ENCODE measurements at places on chromosomes 16 and 17.

DNA sequence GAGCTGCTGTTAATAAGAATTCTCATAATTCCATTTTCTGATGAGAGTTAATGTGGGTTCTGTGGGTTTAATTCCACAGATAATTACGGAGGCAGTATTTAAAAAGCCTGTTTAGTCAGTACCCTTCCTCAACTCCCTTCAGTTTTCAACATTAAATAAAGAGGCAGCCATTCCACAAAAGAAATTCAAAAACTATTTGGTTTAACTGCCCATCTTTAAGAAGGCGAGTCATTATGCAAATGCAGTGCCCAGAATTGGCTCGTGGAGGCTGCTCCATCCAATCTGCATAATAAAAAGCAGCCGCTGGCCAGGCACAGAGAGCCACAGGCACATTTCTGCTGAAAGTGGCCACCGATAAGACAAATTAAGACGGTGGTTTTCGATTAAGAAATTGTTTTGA lies 194.4 kb upstream of the TOX3 start:
- no peaks in the 10 kb centered on the region for H3K27me3 ChIP-seq
- no peak for DNase-seq
- H3K4me1 ChIP-seq = no peaks in the 10 kb centered on the region

- no peak overlapping the region for H3K27ac ChIP-seq
- H3K4me3 ChIP-seq = no peak overlapping the region
- no peaks in the 10 kb centered on the region for H3K27me3 ChIP-seq
- no peaks in the 10 kb centered on the region for H3K4me1 ChIP-seq
Measured at GRCh38 chr16:84498223-84498610, 6.2 kb downstream of the MEAK7 start.

GRCh38 chr17:76870377-76870714 lies 2.1 kb downstream of the MGAT5B start:
- H3K27ac ChIP-seq = no peak overlapping the region
- H3K27me3 ChIP-seq = peaks cover 11% of the 10 kb centered on the region
- H3K36me3 ChIP-seq = no peaks in the 10 kb centered on the region
- no peak for DNase-seq
- no peak overlapping the region for H3K4me3 ChIP-seq

GRCh38 chr17:5396612-5397011 lies 22.9 kb downstream of the NUP88 start:
- no peaks in the 10 kb centered on the region for H3K4me1 ChIP-seq
- no peak overlapping the region for H3K27ac ChIP-seq
- H3K27me3 ChIP-seq = no peaks in the 10 kb centered on the region

GRCh38 chr17:57107498-57108101 lies 22.6 kb downstream of the AKAP1 start:
- H3K27me3 ChIP-seq = no peaks in the 10 kb centered on the region
- no peak overlapping the region for H3K4me3 ChIP-seq
- peaks cover 31% of the 10 kb centered on the region for H3K4me1 ChIP-seq
- DNase-seq = peak; percentile 55
- no peaks in the 10 kb centered on the region for H3K36me3 ChIP-seq
- peak overlapping the region; percentile 87 for H3K27ac ChIP-seq

DNA sequence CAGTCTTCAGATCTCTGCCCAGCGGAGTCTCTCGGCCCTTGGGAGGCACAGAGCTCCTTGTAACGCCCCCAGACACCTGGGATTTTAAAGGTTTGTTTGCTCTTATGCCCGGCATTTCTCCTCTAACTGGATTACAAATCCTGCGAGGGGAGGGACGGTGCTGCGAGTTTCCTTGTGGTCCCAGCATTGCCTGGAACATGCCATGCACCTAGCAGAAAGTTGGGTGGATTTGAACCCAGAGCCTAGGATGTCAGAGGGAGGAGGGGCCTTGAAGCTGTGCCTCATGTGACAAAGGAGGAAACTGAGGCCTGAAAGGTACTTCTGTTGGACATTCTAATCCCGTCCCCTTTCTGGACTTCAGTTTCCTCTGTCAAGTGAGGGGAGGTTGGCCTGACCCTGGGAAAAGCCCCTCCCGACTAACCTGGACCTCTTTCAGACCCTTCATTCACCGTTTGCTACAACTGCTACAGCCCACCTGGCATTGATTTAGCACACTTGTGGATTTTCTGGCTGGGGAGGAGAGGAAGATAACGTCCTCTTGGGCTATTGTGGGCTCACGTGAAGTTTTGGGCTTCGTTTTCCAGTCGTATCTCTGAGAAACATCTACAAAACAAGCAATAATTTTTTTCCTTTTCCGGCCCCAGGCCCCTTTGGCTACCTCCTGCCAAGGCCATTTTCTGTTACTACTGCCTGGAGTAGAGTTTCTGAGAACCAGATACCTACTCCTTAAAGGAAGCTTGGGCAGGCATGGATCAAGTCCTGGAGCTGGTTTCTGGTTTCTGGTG lies 30.9 kb downstream of the MRC2 start:
- no peaks in the 10 kb centered on the region for H3K36me3 ChIP-seq
- DNase-seq = no peak
- H3K4me3 ChIP-seq = no peak overlapping the region
- peak overlapping the region; percentile 52 for H3K27ac ChIP-seq

GRCh38 chr16:89624777-89625761 lies 11.6 kb downstream of the DPEP1 start:
- H3K27me3 ChIP-seq = peaks cover 1% of the 10 kb centered on the region
- no peak for DNase-seq
- H3K4me1 ChIP-seq = no peaks in the 10 kb centered on the region
- no peaks in the 10 kb centered on the region for H3K36me3 ChIP-seq
- no peak overlapping the region for H3K4me3 ChIP-seq
- no peak overlapping the region for H3K27ac ChIP-seq

- no peak overlapping the region for H3K27ac ChIP-seq
- H3K27me3 ChIP-seq = no peaks in the 10 kb centered on the region
- no peak for DNase-seq
- H3K4me3 ChIP-seq = no peak overlapping the region
- H3K36me3 ChIP-seq = no peaks in the 10 kb centered on the region
Measured at GRCh38 chr16:78307824-78308528, 208.5 kb downstream of the WWOX start.

- no peak for DNase-seq
- H3K27me3 ChIP-seq = no peaks in the 10 kb centered on the region
Measured at GRCh38 chr17:65374966-65375365, 186.5 kb downstream of the AXIN2 start.

- peaks cover 10% of the 10 kb centered on the region for H3K4me1 ChIP-seq
- DNase-seq = peak; percentile 6
- H3K36me3 ChIP-seq = no peaks in the 10 kb centered on the region
- no peaks in the 10 kb centered on the region for H3K27me3 ChIP-seq
- no peak overlapping the region for H3K4me3 ChIP-seq
Measured at GRCh38 chr17:17079336-17079735, 37.1 kb downstream of the MPRIP start.

DNA sequence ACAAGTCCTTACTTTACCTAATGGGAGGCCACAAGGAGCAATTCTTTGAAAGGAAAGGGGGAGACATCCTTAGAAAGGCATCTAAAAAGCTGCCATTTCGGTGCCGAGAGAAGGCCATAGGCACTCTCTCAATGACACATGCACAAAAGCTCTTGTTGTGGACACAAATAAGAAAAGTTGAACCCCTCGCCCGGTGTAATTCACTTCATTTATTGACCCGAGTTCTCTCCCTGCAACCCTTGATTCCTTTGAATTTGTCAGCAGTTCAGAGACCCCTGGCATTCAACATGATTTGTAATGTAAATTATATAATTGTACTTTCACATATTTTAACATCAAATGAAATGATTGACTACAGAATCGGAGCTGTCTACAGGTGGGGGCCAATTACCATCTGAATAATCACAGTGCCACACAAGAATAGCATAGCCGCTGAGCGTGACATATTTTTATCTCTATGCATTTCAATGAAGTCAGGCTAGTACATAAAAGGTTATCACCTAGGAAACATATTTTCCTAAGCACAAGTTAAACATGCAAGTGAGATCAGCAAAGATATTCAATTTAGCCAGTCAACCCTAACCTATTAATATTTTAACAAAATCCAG lies 66.7 kb downstream of the IRX6 start:
- DNase-seq = no peak
- no peaks in the 10 kb centered on the region for H3K36me3 ChIP-seq
- no peak overlapping the region for H3K4me3 ChIP-seq
- no peaks in the 10 kb centered on the region for H3K27me3 ChIP-seq
- H3K4me1 ChIP-seq = no peaks in the 10 kb centered on the region
- no peak overlapping the region for H3K27ac ChIP-seq

DNA sequence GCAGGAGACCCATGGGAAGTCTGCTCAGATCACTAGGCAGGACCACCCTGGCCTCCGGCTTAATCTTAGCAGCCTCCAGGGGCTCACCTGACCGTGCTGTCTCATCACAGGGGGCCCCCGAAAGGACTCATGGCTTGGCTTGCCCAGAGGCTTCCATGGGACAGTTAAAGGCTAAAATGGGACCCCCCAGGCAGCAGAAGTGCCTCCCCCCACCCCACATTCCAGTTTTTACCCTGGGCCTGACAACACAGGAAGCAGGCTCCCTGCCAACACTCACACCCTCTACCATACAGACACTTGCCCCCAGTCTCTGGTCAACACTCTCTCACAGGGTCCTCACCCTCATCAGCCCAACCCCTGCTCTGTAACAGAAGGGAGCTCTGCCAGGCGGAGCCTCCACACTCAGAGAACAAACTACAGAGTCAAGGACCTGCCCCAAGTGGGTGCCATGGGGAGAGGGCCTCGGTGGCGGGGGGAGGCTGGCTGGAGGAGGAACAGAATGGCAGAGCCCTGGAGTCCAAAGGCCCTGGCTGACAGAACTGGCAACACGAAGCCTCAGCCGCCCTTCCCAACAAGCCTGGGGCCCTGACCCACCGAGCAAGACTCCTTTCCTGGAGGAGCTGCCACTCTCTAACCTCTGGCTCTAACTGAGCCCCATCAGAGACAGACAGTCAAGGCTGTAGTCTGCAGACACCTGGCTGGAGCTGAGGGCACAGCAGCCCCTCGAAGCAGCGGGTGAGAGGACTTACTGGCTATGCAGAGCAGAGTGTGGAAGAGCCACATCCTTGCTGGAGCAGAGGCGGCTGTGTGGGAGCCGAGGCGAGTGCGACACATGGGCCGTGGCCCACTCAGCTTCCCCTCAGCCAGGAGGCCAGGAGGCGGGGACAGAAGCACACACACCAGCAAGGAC lies at the start of gene ITGAE:
TSS of gene ITGAE (minus strand) at position 827 of the 910 bp plus-strand sequence. CDS start at position 783, 44 bp downstream.
- no peak for DNase-seq
- H3K27ac ChIP-seq = peak within 1 kb of the TSS; percentile 69
- no peaks in the 10 kb centered on the region for H3K36me3 ChIP-seq
- H3K4me1 ChIP-seq = no peaks in the 10 kb centered on the region
- H3K27me3 ChIP-seq = no peaks in the 10 kb centered on the region

- no peaks in the 10 kb centered on the region for H3K27me3 ChIP-seq
- no peak overlapping the region for H3K4me3 ChIP-seq
- no peaks in the 10 kb centered on the region for H3K36me3 ChIP-seq
- no peak for DNase-seq
Measured at GRCh38 chr17:57515662-57516211, 229.4 kb downstream of the CCDC182 start.

DNA sequence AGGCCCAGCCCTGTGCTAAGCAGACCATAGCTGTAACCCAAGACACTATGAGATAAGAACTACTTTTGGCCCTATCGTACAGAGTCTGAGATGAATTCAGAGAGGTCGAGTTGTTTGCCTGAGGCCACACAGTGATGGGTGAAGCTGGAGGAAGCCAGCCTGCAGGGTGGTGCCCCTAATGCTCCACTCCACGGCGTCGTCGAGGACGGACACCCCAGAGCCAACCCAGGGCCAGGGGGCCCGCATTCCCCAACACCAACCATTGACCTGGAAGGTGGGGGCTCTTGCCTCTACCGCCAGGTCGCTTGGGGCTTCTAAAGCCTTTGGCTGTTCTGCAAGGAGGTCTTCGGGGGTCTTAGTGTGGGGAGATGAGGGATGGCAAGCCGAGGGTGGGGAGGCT lies 84.1 kb downstream of the IRF8 start:
- H3K36me3 ChIP-seq = no peaks in the 10 kb centered on the region
- DNase-seq = no peak
- H3K27me3 ChIP-seq = peaks cover 40% of the 10 kb centered on the region
- H3K4me3 ChIP-seq = no peak overlapping the region
- H3K27ac ChIP-seq = no peak overlapping the region

DNA sequence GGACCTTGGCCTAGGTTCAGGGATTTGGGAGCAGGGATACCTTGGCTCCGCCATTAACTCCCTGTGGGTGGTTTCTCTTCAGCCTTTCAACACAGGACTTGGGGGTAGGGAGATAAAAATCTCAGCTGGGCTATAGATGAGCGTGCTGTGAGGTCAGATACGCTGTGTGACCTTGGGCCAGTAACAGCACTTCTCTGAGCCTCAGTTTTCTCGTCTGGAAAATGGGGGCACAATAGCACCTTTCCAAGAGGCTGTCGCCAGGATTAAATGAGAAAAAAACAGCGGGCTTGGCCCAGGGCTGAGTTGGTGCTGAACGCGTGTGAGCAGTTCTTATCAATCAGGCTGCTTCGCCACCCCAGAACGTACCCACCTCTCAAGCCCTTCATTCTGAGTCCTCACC lies 17.6 kb downstream of the CCDC92B start:
- no peaks in the 10 kb centered on the region for H3K36me3 ChIP-seq
- no peaks in the 10 kb centered on the region for H3K4me1 ChIP-seq
- H3K4me3 ChIP-seq = no peak overlapping the region
- DNase-seq = no peak
- peaks cover 4% of the 10 kb centered on the region for H3K27me3 ChIP-seq

DNA sequence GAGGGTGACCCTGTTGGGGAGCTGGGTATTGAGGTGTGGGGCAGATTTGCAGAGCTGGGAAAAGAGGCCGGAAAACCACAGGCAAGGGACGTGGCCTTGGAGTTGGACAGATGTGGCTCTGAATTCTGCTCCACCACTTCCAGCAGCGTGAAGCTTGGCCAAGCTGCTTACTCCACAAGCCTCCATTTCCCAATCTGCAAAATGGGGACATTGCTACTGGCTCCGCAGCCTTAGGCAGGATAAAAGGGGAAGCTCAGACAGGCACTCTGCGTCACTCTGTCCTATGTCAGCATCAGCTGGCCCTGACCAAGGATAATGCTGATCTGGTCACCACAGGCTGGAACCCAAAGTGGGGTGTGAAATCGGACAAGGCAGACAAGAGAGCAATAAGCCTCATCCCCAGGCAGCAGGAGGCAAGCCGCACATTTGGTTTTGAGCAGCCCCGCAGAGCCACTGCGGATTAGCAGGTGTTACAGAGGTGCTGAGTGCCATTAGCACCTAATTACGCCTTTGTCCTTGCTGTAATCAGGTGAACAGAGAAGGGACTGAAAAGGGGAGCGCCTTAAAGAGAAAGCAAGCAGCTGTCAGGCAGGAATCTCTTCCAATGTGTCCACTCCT lies 54.8 kb downstream of the SDK2 start:
- no peaks in the 10 kb centered on the region for H3K27me3 ChIP-seq
- no peak overlapping the region for H3K4me3 ChIP-seq
- DNase-seq = no peak
- no peaks in the 10 kb centered on the region for H3K36me3 ChIP-seq
- no peaks in the 10 kb centered on the region for H3K4me1 ChIP-seq

- DNase-seq = no peak
- no peaks in the 10 kb centered on the region for H3K4me1 ChIP-seq
- H3K27me3 ChIP-seq = no peaks in the 10 kb centered on the region
- H3K36me3 ChIP-seq = peaks cover 5% of the 10 kb centered on the region
Measured at GRCh38 chr16:1763521-1764511, 7.5 kb downstream of the NME3 start.
